ENCODE measurements at places on chromosomes 7 and 10.
A peak's percentile ranks its signal among the peaks of the same experiment; 100 is the strongest.

DNA sequence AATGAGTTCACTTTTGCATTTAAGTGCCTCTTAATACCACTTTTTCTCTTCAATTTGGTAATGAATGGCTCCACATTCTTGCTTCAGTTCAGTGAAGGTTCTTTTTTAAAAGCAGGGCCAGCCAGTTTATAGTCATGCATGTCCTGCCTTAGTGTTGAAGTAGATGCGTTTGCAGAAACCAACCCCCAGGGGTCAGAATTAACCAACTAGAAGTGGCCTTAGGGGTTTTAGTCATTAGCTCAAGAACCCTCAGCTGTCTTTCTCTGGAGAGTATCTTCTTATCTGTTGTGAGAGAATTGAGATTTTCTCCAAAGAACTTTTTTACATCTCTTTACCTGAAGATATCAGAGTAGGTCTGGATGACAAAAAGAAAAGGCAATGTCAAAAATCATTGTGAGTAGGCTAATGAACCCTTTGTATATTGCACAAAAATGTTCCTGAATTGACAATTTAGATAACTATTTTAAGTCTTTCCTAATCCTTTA is 82.2 kb downstream of the PIK3CG start:
- DNase-seq: peak; percentile 65

GRCh38 chr10:119420950-119421875 is 121.3 kb downstream of the RGS10 start:
- no peak for DNase-seq

GRCh38 chr10:33336582-33337325 is 2.3 kb upstream of the NRP1 start:
- peak; percentile 60 for DNase-seq

DNA sequence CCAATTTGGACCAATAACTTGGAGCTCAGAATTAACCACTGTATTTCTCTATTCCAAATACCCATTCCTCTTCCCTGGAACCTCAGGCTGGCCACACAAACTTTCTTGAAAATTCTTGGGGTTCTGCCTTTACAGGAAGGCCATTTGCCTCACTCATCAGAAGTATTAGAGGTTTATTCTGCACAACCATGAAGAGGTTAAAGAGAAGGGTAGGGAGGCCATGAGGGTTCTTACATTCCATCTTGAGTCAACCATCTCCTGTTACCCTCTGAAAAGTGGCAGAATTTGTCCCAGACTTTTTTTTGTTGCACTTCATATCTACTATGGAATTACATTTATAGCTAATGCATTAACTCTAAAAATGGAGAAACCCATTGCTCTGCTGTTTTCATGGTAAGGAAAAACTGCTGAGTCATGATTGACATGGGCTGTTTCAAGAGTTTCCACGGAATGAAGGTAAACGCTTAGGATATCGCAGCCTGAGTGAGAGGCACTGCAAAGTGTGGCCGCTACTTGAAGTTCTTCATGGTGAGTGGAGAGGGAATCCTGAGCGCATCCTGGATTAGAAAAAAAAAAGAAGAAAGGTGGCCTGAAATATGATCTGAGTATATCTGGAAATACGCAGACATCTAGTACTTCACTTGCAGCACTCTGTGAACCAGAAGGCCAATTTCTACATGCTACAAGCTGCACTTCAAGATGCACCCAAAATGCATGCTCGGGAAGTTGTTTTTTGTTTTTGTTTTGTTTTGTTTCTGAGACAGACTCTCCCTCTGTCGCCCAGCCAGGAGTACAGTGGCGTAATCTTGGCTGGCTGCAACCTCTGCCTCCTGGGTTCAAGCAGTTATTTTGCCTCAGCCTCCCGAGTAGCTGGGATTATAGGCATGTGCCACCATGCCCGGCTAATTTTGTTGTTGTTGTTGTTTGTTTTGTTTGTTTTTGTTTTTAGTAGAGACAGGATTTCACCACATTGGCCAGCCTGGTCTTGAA is 83.7 kb downstream of the KIAA1217 start:
- no peak for DNase-seq

DNA sequence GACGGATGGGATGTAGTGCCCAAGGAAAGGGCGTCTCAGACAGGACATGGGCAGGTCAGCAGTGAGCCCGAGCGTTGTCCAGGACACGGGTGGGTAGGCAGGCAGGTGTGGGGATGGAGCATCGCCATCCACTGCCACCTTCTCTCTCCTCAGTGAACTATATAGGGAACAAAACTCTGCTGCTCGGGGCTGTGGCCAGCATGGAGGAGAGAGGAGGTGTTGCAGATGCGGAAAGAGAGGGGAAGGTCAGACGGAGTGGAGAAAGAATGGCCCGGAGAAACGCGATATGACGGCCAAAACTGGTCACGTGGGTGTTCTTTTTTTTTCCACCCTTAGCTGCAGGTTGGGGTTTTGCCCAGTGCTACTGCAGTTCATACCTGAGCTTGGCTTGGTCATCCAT is 71.2 kb downstream of the GRID1 start:
- DNase-seq: no peak

- no peak for DNase-seq
Measured at GRCh38 chr7:86760236-86760635, 116.5 kb downstream of the GRM3 start.

- DNase-seq: no peak
Measured at GRCh38 chr7:133024596-133024995, 57.3 kb downstream of the CHCHD3 start.

DNA sequence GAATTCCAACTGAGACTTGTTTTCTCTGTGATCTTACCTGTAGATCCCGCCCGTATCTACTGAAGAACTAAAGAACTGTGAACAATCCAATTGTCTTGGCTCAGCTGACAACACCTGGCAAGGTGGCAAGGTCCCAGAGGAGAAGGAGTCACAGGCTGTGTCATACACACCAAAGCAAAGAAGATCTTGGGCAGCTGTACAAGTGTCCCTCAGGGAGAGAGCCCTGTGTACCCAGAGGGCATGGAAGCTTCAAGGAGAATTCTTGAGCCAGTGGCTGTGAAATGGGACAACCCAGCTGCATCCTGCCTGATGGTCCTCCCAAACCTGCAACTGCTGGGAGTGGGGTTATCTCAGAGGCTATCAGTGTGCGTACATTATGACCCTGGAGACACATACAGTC is 46.7 kb upstream of the TECTB start:
- DNase-seq: no peak

DNA sequence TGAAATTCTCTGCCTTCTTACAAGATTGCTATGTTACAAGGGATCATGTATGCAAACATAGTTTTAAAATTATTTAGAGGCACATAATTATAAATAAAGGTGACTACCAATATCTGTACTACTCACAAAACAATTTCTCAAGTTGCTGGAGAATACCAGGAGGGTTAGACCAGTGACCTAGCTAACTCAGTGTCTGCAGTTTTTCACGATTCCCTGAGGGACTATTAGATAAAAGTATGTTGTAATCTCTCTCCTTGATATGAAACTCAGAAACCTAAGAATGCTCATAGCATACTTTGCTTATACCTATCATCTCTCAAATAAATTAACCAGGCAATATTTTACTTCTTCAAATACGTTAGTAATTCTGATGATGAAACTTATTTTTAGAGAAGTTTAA is 534.0 kb upstream of the ANKRD30A start:
- DNase-seq: no peak

GRCh38 chr7:109951565-109951928 is 1139.4 kb upstream of the LRRN3 start:
- no peak for DNase-seq

DNA sequence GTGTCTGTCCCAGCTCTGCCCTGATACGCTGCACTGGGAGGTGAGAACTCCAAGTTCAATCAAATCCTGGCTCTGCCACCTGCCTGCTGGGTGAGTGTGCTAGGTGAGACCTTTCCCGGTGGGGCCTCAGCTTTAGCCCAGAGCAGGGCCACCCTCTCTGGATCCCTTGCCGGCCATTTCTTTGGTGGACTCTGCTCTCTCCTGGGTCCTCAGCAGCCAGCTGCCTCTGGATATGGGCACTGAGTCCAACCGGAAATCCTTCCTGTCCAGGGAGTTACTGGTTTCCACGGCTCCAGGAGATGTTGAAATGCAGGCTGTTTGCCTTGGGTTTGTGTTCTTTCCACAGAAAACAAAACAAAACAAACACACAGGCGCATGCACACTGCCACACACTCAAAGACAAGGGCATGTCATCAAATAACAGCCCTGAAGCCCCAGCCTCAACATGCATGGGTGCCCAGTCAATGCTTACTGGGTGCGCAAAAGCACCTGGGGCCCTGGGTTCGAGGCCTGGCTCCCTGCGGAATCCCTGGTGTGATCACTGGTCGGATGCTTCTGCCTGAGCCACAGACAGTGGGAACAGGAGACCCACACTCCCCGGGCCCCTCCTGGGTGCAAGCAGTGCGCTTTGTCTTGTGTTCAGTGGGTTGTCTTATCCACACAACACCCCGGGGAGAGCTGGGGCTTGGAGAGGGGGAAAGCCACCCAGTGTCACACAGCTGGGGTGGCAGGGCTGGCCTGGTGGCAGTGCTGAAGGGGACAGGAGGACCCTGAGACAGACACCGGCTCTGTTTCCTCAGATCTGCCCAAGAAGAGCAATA is 33.1 kb downstream of the PPIF start:
- DNase-seq: no peak

- DNase-seq: peak; percentile 25
Measured at GRCh38 chr10:70260259-70260658, 23.5 kb downstream of the NPFFR1 start.

DNA sequence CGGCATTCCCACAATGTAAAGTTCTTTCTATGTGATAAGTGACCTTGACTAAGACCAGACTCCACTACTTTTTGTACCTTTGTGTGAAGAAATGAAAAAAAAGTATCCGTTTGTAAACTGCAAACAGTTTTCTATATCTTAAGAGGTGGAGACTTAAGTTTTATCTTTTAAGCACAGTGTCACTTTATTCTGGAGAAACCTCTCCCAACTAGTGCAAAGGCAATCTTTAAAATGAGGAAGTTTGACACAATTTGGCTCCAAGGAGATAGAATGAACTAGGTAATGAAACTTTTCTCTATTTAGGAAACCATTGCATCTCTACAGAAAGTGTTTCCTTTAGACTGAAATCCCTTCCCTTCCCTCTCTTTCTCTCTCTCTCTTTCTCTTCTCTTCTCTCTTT is 122.9 kb downstream of the SAMD9 start:
- DNase-seq: no peak

DNA sequence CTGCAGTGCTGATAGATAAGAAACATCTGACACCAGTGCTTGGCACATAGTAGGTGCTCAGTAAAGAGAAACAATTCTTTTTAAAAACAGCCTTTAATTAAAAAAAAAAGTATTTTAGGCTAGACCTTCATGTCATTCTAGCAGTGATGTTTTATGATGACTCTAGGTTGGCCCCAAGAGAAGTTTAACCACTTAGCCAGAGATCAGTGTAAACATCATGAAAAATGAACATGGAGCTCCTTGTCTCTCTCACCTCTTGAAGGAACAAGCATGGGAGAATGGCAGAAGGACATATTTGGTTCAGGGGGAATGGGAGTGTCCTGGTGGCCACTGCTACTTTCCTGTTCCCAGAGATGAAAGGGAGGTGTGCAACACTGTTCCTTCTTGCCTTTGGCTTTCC is 641.0 kb downstream of the LRMDA start:
- no peak for DNase-seq

DNA sequence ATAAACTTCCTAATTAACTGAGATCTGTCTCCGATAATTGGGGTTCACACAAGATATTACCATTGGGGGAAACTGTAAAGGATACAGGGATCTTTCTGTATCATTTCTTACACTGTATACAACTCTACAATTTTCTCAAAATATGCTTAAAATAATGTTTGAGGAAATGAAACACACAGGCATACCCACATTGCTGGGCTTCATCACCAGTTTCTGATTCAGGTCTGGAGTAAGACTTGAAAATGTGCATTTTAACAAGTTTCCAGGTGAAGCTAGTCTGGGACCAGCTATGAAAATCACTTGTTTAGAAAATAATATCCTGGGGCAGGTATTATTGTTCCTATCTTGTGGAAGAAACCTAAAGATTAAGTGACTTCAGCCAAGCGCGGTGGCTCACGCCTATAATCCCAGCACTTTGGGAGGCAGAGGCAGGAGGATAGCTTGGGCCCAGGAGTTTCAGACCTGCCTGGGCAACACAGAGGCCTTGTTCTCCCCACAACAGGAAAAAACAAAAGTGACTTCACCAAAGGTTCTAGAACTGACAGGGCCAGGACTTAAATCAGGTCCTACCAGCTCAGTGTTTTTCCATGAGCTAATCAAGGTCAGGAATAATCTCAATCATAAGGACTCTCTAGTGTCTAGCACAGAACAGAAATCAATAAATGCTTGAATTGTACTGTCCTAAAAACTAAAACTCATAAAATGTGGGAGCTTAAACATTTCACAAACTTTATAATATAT is 12.6 kb downstream of the TOMM7 start:
- no peak for DNase-seq

DNA sequence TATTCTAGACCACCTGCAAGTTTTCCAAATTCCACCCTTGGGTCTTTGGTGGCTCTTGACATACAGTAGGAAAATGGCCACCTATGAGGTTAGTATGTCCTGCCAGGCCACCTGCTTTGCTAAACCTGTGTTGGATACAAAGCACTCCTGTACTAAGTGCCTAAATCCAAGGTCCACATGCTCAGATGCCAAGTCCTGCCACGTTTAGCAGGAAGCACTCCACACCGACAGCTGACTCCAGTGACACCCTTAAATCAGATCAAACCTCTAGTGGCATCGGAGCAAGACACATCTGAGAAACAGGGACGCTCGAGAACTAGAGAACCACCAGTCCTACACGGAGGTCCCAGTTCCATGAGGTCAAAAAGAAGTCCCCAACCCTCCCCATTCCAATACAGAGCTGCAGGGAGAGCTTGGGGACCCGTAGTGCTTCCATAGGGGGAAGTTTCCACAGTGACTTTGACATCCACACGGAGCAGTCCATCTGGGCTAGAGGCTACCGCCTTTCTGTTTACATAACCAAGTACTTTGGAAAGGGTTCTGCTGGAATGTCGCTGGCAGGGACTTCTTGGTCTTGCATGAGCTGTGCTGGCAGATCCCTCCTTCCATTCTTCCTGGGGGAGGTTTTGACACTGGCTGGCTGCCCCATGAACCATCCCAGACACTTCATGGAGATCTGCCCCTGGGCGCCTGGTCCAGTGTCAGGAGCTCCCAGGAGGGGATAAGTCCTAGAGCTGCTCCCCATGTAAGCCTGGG is 290.6 kb downstream of the PRPF18 start:
- DNase-seq: no peak

DNA sequence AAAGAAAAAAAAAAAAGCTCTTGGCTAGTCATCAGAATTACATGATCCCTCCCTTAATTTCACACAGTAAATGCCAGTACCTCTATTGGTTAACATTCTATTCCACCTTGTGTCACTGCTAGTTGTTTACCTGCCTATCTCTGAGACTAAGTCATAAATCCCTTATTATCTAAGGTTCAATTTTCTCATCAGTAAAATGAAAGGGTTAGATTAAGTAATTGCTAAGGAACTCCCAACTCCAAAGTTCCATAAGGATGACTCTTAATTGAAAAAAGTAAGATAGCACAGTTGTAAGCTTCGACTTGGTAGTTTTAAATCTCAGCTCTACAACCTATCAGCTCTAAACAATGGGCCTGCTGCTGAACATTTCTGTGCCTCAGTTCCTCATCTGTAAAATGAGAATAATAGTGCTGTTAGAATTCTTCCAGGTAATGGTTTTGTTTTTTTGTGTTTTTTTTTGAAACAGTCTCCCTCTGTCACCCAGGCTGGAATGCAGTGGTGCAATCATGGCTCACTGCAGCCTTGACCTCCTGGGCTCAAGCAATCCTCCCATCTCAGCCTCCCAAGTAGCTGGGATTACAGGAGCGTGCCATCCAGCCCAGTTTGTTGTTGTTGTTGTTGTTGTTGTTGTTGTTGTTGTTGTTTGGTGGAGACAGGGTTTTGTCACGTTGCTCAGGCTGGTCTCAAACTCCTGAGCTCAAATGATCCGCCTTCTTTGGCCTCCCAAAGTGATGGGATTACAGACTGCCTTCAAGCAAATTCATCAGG is 35.6 kb downstream of the SRPK2 start:
- DNase-seq: no peak
